ENCODE measurements at places on chromosomes 16 and 17.

- no peak for DNase-seq
These were observed 73.9 kb downstream of the MRM1 start for GRCh38 chr17:36675250-36675649.

- DNase-seq, result no peak
These were observed 61.5 kb downstream of the MYOCD start for GRCh38 chr17:12727076-12727760.

DNA sequence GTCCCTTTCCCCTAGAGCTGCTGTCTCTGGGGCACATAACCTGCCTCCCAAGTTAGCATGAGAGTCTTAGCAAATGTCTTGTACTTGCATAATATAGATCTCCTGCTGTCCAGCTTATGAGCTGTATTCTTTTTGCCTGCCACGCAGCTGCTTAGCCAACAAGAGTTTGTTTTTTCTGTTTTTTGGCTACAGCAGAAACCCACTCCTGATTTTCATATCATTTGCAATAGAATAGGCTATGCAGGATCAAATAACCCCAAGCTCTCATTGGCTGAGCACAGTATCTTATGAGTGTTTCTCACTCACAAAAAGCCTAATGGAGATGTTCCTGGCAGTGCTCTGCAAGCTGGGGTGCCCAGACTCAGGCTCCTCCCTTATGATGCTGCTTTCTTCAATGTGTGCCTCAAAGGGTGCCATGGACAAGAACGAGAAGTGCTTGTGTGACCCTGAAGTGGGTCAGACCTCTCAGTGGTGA, 23.1 kb downstream of the B9D1 start:
- DNase-seq, result no peak

- no peak for DNase-seq
These were observed 188.0 kb downstream of the HAPSTR1 start for GRCh38 chr16:9279291-9280068.

DNA sequence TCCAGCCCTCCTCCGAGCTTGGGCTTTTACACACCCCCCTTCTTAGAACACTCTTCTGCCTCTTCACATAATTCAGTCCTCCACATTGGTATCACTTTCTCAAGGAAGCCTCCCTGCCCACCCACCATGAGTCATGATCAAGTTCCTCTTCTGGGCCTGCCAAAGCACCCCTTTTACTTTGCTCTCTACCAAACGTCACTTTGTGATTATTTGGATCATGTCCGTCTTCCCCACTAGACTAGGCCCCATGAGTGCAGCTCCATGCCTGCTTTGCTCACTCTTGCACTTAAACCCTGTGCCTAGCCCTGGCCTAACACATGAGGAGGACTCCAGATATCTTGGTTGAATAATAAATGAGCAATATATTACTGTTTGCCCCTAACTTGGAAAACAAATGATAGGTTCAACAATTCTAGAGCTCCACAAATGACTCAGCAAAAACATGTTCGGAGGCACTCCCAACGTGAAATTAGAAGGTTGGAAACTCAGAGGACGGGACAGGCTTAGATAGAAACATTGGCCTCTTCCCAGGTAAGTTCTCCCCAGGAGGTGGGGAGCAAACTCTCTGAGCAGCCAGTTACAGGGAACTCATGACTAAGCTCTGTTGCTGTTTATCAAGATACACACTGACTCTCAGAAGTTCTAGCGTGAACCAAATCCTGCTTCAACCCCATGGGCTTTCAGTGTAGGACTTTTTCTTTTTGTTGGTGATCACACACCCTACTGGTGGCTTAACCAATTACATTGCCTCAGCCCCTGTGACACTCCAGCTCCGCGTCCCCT, 28.3 kb downstream of the G6PC1 start:
- peak; percentile 29 for DNase-seq

- peak; percentile 85 for DNase-seq
These were observed 24.2 kb downstream of the KLHL36 start for GRCh38 chr16:84672276-84673202.

GRCh38 chr16:81415751-81416150, 28.9 kb upstream of the CMIP start:
- no peak for DNase-seq

GRCh38 chr17:57037411-57037810, 47.6 kb upstream of the AKAP1 start:
- DNase-seq, result no peak

DNA sequence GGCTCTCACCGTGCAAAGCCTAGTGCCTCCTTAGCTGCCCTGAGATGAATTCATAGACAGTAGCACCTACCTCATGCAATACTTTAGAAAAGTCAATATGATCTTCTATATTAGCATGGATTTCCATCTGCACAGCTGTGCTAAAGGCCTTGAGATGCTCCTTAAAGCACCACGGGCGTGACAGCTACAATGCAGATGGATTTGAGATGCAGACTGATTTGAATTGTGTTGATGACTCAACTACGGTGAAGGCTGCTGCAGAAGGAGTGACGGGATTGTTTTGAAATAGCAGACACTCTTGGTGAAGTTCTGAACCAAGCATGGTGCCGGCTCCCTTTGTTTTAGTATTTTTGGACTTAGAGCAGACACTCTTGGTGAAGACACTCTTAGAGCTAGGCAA, 88.2 kb downstream of the SPECC1 start:
- no peak for DNase-seq

GRCh38 chr16:84041881-84042280, 714 bp downstream of the SLC38A8 start:
- DNase-seq, result no peak

DNA sequence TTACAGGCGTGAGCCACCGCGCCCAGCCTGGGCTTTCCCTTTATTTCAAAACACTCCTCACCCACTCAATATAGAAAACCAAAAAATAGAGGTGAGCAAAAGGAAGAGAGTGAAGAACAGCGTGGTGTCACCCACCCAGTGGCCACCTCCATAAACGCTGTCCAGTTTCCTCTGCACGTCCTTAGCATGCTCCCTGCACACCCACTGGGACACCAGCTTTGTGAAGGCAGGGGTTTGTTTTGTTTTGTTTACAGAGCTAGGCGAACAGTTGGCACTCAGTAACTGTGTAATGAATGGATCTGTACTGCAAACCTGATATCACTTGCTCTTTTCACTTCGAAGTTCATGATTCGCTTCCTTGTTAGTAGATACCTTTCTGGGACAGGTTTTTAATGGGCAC, 73.0 kb downstream of the PRKCB start:
- no peak for DNase-seq

- DNase-seq, result no peak
These were observed 123.6 kb downstream of the CDYL2 start for GRCh38 chr16:80680839-80681238.

DNA sequence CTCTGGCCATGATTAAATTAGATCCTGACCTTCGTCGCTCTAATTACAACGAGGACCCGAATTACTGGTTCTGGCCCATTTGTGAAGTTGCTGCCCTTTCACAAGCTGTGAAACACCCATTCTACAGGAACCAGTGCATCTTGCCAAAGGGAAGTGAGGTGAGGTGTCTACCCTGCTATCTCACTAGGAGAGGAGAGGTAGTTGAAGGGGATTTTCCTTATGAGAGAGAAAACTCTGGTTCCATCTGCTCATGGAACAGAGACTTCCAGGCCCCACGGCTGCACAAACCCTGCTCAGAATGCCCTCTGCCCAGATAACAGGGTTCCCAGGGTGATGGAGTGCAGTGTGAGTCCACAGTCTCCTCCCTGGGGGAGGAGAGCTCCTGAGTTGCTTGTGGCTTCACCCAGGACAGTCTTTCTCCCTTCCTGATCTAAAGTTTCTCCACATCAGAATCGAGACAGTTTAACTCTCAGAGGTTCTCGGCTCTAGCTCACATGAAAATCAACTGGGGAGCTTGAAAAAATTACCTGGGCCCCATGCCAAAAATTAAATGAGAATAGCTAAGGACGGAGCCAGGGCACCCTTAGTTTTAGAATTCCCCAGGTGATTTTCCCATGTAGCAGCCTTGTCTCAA, 7.8 kb upstream of the SSTR2 start:
- DNase-seq, result no peak

- no peak for DNase-seq
These were observed 9.6 kb downstream of the SLC7A6 start for GRCh38 chr16:68273896-68274295.

DNA sequence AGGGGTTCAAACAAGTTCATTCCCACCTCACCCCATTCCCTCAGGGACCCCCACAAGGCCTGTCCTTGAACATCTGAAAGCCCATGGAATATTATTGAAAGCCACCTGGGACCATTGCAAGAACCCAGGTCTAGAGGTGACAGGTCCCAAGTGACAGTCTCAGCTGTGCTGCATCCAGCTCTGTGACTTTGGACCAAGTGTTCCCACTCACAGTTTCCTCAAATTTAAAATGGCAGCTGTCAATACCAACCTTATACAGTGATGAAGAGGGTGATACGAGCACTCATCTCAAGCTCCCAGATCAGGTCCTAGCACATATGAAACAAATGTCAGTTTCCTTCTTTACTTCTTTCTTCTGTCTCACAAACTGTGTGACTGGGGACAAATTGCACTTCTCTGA, 9.1 kb downstream of the ERAL1 start:
- DNase-seq, result no peak
